ENCODE measurements at places on chromosomes 5 and 9. TPM values are rescaled to one million over a fixed set of nuclear protein-coding genes. Genes with fewer than 3 reads are reported as not detected.

AP3B1 gene
- 45.7 TPM for polyA plus RNA-seq

DMRT3 gene
- polyA plus RNA-seq: not detected

LECT2 gene
- polyA plus RNA-seq: not detected

- DNase-seq: no peak
These were observed 116.0 kb upstream of the HMHB1 start for GRCh38 chr5:143695941-143696340.

DNA sequence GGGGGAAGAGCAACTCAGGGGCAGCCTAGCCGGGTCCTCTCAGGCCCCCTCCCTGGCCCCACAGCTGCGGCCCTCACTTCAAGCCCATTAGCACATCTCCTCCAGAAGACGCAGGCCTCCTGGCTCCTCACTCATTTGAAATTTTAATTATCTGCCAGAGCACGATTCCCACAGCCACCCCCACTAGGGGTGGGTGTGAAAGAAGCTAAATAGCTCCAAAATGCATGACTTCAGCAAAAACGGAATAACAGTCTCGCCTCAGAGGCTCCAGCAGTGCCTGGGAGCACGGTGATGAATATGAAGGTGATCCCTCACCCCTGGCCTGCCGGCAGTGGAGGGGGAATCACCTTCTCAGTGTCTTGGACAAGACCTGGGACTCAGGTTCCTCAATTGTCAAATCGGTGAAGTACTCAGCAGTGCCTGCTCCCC, 61.1 kb upstream of the HRH2 start:
- DNase-seq: no peak

GRCh38 chr5:159906463-159906862, 9.8 kb upstream of the ADRA1B start:
- DNase-seq: no peak

- DNase-seq: no peak
These were observed 27.7 kb downstream of the PLCXD3 start for GRCh38 chr5:41482715-41483114.

DNA sequence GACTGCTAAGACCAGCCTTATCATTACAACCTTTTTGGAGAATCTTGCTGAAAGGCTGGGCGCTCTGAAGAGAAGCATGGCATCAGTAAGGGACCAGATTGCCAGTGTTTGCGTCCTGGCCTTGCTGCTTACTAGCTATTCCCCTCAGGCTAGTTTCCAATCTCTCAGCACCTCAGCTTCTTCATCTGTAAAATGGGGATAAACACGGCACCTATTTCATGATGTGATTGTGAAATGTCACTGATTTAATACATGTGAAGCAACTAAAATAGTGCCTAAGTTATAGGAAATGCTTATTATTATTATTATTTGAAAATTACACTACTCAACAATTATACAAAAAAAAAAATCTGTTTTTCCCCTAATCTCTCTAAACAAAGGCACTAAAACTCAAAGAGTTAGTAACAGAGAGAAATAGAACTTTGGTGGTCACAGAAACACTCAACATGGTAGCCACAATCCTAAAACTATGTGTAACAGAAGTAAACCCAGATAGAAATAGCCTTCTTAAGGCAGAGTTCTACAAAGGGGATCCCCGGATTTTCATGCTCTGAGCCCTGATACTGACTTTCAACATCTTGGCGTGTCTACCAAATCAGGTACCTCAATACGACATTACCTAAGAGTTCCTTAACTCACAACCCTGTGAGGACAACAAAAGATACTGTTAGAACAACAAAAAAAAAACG, 62.0 kb downstream of the ENC1 start:
- DNase-seq: no peak

GRCh38 chr5:43514471-43514815, 505 bp downstream of the C5orf34 start:
- DNase-seq: no peak

- no peak for DNase-seq
These were observed 129.4 kb downstream of the C9orf152 start for GRCh38 chr9:110078604-110079003.

GRCh38 chr5:107431998-107432397, 238.7 kb downstream of the EFNA5 start:
- no peak for DNase-seq

DNA sequence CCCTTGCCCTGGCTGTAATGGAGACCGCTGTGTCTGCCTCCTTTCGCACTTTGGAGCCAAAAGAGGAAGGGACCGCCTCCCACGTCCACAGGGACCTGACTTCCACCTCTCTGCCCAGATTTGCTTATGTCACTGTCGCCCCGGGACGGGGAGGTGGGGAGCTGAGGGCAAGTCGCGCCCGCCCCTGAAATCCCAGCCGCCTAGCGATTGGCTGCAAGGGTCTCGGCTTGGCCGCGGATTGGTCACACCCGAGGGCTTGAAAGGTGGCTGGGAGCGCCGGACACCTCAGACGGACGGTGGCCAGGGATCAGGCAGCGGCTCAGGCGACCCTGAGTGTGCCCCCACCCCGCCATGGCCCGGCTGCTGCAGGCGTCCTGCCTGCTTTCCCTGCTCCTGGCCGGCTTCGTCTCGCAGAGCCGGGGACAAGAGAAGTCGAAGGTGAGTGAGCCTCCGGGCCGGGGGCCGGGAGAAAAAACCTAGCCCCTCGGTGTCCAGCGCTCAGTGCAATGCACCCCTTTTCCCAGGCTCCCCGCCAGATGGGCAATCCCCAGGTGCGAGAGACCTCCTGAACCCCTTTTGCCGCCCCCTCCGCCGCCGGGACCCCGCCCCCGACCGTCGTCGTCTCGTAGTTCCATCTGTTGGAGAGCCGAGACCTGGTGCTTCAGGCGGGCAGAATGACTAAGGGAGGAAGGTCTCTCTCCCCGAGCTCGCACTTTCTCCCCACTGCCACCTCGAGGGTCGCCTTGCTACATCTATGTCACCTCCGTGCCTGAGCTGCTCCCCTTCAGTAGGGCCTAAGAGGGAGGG, at the start of gene GPX3:
TSS of gene GPX3 (plus strand) at position 288 of the 807 bp plus-strand sequence. CDS start at position 352, 64 bp downstream.
- DNase-seq: peak; percentile 78
